Activated T-cell treated with anti-CD3 and anti-CD28 coated beads, Interleukin-2, amount 50 U/mL, for 48 hours (primary cell): ENCODE measurements at places on chromosomes 2 and 18.

DNA sequence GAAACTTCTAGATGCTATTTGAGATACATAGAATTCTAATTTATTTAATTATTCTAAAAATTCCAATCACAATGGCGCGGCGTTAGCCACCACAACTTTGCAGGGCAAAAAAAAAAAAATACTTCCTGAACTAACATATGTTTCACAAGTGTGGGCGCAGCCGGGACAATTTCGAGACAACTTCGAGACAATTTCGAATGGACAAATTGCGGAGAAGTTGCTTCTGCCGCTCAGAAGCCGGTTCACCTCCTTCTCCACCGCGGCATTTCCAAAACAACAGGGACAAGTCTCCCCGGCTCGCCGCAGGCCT is 842 bp downstream of the PAX3 start:
- DNase-seq: no peak

DNA sequence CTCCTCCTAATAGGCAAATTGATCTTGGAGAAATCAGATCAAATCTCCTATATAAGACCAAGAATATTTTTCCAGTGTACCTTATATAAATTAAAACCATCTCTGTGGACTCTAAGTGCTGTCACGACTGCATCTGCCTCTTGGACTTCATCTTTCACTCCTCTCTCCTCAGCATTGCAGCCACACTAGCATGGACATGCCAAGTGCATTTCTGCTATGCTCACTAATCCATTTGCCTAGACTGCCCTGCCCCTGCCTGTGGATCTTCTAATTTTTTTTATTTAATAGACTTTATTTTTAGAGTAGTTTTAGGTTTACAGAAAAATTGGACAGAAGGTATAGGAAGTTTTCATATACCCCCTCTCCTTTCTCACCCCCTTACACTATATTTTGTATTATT is 146.7 kb upstream of the VWC2L start:
- no peak for DNase-seq

DNA sequence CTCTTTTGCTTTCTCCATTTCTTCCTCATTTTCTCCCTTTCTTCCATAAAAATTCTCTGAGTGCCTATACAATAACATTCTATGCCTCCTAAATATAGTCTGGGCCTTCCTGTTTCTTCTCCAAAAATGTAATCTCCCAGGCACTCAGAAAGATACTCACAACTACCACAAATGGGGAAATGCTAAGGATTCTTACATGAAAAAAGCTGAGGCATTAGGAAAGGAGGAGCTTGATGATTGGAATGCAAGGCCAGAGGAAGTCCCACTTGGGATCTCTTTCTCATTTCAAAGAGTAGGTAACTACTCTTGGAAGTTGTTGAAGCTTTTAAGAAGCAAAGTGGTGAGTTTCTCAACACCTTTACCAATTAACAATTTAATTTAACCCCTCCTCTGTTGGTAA is 3.4 kb downstream of the VSNL1 start:
- DNase-seq: no peak

DNA sequence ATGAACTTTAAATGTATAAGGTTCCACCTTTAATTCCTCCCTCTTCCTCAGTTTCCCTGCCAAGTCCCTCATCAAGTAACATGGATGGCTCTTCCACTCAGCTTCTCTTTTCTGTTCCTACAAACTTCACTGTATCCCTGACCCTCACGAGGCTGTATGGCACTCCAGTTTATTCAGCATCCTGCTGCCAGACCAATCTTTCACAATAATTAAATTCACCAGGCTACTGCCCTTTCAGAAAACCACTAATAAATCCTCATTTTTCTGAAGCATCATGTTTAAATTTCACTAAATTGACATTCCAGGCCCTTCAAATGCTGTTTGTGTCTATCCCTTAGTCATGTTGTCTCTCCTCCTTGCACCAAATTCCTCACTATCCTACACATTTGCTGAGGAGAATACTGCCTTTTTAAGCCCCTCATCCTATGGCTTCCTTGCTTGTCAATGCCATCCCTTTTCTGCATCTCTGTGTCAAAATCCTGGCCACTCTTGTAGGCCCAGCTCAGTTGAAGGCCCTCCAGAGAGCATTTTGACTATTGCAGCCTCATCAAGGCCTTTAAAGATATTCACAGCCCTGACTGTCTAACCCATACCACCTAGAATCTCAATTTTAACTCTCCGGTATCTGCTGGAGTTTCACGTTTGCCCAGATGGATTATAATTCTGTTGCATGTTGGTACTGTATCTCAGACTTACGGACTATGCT is 22.8 kb upstream of the ASNSD1 start:
- DNase-seq: no peak

DNA sequence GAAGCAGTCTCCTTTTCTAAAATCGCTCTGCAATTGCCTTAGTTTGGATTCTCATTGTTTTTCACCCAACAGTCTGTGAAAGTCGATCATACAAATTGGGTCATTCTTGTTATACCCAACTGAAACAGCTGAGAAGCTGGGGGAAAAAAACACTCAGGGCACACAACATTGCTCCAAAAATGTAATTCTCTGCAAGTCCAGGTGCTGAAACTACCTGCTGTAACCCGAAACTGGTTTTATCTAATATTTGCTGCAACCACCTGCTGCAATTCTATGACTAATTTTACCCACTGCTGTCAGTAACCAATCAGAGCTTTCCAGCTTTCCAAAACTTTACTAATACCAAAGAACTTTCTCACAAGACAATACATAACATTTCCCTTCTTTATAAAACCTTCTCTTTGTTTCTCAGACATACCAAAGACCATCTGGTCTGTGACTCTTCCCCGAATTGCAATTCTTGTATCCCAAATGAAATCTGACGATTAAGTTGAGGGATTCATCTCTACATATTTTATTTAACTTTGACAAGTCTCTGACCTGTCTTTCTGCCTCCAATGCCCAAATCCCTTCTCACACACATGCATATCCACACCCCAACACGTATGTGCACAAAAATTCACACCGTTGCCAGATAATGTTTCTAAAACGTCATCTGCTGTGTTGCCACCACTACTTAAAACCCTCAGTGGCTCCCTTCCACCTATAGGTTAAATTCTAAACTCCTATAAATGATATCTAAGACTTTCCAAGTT is 198.3 kb downstream of the PIEZO2 start:
- DNase-seq: no peak

- no peak for DNase-seq
Observed at GRCh38 chr2:240916571-240917008, 10.5 kb downstream of the CROCC2 start.

DNA sequence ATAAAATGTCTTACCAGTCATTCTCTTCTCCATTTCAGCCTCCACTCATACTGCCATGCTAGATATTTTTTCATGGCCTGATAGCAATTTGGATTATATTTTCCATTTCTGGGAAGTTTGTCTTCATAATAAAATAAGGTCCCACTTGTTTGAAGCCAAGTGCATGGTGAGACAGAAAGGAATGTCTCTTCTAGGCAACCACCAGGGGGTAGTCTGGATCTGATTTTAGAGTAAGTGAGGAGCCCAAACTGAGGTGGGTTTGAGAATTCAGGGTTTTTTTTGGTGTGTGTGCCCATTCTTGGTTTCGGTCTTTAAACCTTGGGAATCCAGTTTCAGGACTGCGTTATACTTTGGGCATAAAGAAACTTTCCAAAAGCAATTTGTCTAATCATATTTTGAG is 315.5 kb downstream of the RPRM start:
- DNase-seq: no peak

DNA sequence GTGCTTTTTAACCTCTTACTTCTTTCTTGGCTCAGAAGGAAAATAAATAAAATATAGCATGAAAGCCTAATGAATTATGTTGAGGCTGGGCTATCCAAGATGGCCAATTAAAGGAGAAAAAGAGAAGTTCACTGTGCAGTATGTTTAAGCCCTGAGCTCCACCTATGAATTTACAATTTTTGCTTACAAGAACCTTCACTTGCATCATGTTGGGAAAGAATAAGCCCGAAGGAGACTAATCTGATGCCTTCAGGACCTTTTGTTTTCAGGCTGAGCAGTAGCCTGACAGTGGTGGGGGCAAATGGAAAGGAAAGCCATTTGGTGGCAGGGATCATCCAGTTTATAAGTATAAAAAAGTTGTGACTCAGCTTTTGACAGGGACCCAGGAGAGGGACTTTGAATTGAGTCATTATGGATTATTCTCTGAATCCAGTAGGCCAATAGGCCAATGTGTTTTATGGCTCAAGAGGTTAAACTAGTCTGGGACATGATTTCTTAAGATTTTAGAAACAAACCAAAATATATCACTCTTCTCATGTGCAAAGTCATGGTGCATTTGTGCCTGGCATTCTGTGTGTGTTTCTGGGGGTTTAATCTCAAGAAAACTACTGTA is 56.9 kb downstream of the E2F6 start:
- DNase-seq: no peak

DNA sequence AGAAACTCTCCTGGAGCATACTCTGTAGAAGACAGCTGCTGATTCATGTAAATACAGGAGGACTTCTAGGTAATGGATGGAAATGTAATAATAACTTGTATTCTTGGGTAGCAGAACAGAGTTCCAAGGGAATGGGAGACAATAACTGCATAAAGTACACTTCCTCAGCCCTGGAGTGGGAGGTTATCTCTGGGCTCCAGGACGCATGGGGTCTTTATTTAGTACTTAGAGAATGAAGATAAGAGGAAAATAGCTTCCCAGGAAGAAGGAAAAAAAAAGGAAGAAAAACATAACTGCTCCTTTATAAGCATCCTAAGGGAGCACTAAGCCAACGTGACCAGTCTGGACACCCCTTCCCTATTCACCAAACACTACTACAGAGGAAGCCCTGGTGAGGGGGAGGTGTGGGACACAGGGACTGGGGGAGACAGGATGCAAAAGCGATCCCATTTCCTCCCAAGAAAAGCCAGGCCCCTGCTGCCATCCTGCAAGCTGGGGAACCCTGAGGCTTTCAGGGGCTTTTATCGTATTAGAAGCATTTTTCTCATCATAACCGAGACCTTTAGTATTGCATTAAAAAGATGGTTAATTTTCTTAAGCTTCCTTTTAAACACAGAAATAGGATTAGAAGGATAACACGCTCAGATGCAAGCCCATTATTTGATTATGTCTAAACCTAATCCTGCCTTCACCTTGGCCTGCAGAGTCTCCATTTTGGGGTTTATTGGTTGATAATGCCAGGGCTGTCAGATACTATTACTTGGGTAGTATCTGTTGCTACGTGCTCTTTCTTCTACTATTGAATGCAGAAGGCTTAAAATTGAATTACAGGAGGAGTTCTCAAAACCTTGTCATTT is 78.5 kb downstream of the KLF7 start:
- DNase-seq: no peak

- DNase-seq: no peak
Observed at GRCh38 chr2:96207073-96207773, 1.4 kb downstream of the STARD7 start.

- no peak for DNase-seq
Observed at GRCh38 chr2:116706396-116706795, 1108.1 kb upstream of the DDX18 start.

- DNase-seq: no peak
Observed at GRCh38 chr2:201419057-201419635, 32.1 kb downstream of the TRAK2 start.

DNA sequence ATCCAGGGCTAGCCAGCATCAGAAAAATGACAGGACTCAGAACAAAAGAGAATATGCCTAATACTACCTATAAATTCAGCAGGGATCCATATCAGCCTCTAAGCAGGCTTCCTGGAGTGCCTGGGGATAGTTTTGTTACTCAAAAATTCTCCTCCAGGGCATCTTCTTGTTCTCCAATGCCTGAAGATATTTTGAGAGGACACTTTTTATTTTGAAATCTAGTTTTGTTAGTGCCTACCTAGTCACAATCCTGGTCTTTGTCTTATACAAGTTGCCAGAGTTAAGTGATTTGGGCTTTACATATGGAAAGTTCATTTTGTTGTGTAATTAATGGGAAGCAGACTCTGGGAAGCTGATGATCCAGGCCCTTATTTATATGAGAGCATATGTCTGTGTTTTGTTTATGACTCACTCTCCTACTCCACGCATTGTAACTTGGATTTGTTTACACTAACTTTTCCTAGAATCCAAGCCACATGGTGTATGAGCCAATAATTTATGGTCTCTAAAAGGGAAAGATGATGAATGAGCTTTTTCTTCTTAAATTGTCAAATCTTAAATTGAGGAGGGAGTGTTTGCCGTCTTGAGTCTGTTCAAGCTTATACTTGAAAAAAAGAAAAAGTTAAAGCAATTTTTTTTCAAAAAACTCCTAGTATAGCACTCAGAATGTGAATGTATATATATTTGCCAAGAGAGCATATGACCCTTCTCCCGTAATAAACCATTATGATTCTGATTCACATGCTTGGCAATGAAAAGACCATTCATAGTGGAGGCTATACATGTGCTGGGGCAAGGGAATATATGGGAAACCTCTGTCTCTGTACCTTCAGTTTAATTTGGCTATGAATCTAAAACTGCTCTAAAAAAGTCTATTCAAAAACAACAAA is 370.3 kb downstream of the SETBP1 start:
- no peak for DNase-seq

- no peak for DNase-seq
Observed at GRCh38 chr2:128444121-128444771, 125.6 kb upstream of the HS6ST1 start.

DNA sequence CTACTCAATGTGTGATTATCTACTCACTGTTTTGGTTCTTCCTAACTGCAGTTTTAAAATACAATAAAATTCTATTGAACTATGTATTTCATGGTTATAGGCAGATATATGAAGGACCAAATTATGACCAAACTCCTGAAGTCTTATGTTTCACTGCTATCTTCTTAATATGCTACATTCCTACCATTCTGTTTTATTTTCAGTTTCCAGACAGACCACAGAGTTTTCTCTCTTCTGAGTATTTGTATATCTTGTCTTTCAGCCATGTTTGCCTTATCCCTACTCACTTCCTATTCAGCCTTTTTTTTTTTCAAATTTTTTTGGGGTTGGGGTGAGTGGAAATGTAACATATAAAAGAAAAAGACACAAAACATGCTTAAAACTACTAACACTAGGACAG is 6.3 kb downstream of the RFTN2 start:
- no peak for DNase-seq

DNA sequence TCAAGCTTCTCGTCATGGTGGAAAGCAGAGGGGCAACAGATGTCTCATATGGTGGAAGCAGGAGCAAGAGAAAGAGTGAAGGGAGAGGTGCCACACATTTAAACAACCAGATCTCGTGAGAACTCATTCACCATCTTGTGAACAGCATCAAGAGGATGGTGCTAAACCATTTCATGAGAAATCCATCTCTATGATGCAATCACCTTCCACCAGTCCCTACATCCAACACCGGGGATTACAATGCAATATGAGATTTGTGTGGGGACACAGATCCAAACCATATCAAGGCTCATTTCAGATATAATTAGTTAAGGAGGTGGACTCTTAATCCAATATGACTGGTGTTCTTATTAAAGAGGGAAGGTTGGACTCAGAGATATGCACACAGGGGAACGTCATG is 272.8 kb downstream of the KCNS3 start:
- no peak for DNase-seq
